ENCODE measurements at places on chromosomes 1 and 21.

GRCh38 chr1:4784761-4785160 lies 130.4 kb downstream of the AJAP1 start:
- no peak for DNase-seq

DNA sequence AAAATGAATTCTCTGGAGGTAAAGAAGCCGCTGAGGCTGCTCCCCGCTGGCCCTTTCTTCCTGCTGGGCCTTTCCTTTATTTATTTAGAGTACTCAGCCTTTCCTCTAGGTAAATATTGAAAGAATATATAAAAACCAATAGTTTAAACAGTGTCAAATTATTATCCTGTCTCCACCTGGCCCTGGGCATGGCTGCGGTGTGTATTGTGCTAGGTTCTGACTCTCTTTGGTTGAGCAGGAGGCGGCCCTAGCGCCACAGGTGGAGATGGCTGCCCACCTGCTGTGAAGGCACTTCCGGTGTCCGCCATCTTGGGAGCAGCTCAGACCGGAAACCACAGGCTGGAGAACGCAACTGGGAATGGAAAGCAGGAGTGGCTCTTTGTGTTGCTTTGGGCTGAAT lies 29.0 kb upstream of the CLDN14 start:
- DNase-seq, result no peak

- DNase-seq, result no peak
Measured at GRCh38 chr1:208203127-208203847, 40.9 kb downstream of the PLXNA2 start.

- DNase-seq, result no peak
Measured at GRCh38 chr1:60988891-60989290, 93.5 kb upstream of the NFIA start.

GRCh38 chr1:152107984-152108881 lies 7.0 kb downstream of the TCHH start:
- DNase-seq, result no peak

DNA sequence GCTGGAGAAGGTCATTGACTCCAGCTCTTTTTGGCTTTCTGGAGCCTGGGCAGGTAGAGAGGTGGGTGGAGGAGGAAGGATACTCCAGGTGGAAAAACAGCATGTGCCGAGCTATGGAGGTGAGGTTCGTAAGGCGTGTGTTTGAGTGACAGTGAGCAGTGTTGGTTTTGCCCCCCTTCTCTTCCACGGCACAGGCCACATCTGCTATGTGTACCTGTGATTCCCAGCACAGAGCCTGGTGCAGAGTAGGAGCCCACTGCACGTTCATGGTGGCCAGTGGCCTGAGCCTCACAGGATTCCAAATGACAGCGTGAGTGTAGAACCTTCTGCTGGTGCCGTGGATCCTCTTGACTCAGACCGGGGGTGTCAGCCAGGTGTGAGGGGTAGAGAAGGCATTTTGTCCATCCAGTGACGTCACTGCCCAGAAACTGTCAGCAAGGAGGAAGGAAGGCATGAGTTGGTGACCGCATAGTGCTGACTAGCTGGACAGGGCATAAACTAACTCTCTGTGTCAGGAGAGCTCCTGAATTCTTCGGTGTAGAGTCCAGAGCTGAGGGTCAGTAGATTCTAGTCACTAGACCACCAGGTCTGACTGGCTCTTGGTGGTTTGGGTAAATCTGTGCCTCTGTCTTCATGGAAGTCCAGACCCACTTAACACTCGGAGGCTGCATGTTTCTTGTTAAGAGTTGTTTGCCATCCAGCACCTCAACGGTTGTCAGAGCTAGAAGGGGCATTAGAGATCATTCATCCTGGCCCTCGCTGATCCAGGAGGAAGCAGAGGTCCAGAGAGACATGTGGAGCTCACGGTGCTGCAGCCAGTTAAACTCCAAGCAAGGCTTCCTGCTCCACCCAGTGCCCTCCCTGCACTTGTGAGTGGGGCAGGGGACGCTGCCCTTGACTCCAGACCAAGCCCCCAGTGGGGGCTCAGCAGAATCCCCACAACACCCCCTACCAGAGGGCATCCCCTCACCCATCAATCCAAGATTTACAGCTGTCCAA lies 3.8 kb downstream of the QSOX1 start:
- peak; percentile 4 for DNase-seq

Measured in D721Med (cell line).